Activated CD8-positive, alpha-beta memory T cell treated with anti-CD3 and anti-CD28 coated beads, Interleukin-2, amount 50 U/mL, for 48 hours (primary cell): ENCODE measurements at places on chromosomes 11 and 22.
A peak's percentile ranks its signal among the peaks of the same experiment; 100 is the strongest.

- DNase-seq, result no peak
Observed at GRCh38 chr11:74345420-74345819, 34.0 kb upstream of the P4HA3 start.

GRCh38 chr11:30478923-30479322, 107.2 kb downstream of the MPPED2 start:
- DNase-seq, result no peak

GRCh38 chr11:94111660-94112059, 17.0 kb upstream of the PANX1 start:
- no peak for DNase-seq

- DNase-seq, result peak; percentile 83
Observed at GRCh38 chr11:64489831-64490441, 101.1 kb upstream of the SLC22A12 start.

DNA sequence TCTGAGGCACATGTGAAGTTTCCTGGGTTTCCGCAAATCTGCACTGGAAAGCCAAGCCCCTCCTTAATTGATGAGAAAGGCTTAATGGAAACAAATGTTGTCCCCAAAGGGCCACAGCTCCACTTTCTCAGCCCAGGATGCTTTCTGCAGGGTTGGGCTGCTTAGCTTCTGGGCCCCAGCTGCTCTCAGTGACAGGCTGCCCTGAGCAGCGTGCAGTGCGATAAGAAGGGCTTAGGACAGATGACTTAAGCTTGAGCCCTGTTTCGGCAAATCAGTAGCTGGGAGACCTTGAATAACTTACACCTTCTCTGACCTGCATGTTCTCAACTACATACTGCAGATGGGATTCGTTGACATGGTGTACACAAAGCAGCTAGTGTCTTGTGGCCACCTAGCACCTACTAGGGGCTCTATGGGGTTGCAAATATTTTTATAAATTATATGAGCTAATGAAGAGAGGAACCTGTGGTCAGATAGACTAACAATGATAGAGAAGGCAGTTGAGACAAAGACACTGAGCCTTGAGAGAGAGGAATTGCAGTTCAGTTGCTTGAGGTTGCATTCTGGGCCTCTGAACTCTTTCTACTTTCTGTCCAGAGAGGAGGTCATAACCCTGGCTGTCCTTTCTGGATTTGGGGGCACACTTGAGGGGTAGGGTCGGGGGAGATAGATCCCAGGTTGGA, 11.5 kb downstream of the STX3 start:
- DNase-seq, result no peak

DNA sequence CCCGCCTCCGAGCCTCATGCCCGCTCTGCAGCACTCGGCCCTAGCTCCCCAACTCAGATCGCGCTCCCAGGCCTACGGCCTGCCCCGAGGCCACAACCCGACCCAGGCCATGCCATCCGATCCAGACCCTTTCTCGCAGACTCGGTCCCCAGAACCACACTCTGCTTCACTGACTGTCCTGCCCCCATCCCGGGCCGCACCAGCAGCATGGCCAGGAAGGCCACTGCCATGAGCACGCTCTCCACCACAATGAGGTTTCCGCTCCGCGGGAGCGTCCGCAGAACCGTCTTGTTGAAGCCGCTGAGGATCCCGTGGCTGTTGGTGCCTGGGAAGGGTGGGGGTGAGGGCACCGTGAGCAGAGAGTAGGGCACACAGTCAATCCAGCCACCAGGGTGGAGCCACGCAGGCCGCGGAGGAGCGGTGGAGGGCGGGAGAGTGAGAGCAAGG, 6.4 kb downstream of the UNC93B1 start:
- DNase-seq, result no peak

GRCh38 chr11:72787216-72788104, 6.4 kb downstream of the STARD10 start:
- DNase-seq, result no peak

DNA sequence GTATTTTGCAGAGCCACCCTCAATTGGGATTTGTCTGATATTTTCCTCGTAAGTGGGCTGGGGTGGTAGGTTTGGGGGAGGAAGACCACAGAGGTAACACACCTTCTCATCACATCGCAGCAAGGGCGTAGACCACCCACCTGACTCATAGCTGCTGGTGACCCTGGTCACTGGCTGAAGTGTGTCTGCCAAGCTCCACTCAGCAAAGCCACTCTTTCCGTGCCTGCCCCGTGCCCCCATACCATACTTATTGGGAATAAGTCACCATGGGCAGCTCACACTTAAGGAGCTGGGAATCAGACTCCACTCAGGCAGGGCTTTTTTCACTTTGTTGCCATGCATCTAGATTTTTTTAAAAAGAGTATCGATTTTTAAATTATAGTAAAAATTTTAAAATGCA, 111.6 kb downstream of the PHF21B start:
- DNase-seq, result peak; percentile 20

DNA sequence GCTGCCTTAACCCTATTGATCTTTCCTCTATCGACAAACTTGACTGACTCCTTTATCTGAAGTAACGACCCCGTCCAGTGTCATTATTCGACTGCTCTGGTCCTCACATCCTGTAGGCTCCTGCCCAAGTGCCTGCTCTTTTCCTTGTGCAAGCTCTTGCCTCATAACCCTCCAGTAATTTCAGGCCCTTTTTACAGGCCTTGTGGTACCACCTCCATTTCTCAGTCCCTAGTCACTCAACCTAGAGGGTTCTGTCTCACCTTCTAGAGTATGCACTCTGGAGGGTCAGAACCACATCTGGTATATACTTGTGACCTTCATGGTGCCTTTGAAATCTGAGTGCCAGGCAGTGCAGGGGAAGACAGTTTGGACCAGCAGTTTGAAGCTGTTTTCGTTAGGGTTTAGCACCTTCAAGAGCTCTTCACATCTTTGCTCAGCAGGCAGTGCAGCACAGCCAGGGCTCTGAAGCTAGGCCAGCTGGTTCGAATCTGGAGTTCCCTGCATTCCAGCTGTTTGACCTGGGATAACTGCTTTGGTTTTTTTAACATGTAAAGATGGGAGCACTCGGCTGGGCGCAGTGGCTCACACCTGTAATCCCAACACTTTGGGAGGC, 11.2 kb downstream of the SNRPD3 start:
- DNase-seq, result no peak
